ENCODE measurements at places on chromosomes 16 and 17. TPM values are rescaled to one million over a fixed set of nuclear protein-coding genes. Genes with fewer than 3 reads are reported as not detected.

DNA sequence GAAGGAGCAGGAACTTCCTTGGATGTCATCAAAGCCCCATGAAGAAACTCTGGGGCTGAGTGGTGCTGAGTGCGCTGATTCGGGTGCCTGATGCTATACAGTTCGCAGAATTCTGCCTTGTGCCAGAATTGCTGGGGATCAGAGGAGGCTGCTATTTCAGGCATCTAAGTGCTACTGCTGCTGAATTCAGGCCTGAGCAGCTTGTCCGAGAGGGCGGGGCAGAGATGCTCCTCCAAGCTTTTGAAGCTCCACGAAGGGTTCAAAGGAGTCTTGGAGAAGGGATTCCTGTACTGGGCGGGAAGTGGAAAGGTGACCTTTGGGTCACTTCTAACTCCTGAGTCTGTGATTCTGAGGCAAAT lies 227.8 kb downstream of the CCDC182 start:
- H3K27me3 ChIP-seq: no peaks in the 10 kb centered on the region
- no peaks in the 10 kb centered on the region for H3K36me3 ChIP-seq
- no peak for DNase-seq
- peaks cover 10% of the 10 kb centered on the region for H3K4me1 ChIP-seq
- no peak overlapping the region for H3K4me3 ChIP-seq

SHISA6 gene
- not detected for total RNA-seq

- H3K4me1 ChIP-seq: peaks cover 49% of the 10 kb centered on the region
- no peak overlapping the region for H3K27ac ChIP-seq
Observed at GRCh38 chr17:14304773-14305517, 4.1 kb downstream of the HS3ST3B1 start.

SPNS2 gene
- total RNA-seq: 0.38 TPM

DNA sequence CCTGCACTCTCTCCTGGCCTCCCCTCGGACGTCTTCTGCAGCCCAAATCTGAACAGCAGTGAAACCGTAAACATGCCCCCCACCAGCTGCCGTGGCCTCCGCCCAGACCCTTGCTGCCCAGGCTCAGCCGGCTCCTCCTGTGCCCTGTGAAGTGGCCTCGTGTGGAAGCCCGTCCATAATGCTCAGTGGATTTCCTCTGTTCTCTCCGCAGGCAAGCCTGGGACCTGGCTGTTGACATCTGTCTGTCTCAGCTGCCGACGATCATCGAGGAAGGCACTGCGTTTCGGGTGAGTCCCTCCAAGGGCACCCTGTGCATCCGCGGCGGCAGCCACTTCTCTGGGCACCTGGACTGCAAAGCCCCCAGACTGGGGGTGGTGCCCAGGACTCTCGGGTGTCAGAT lies 153.9 kb upstream of the CHMP6 start:
- no peak for DNase-seq
- no peak overlapping the region for H3K27ac ChIP-seq
- H3K36me3 ChIP-seq: peaks cover 10% of the 10 kb centered on the region

IRX3 gene
- not detected for total RNA-seq

DNA sequence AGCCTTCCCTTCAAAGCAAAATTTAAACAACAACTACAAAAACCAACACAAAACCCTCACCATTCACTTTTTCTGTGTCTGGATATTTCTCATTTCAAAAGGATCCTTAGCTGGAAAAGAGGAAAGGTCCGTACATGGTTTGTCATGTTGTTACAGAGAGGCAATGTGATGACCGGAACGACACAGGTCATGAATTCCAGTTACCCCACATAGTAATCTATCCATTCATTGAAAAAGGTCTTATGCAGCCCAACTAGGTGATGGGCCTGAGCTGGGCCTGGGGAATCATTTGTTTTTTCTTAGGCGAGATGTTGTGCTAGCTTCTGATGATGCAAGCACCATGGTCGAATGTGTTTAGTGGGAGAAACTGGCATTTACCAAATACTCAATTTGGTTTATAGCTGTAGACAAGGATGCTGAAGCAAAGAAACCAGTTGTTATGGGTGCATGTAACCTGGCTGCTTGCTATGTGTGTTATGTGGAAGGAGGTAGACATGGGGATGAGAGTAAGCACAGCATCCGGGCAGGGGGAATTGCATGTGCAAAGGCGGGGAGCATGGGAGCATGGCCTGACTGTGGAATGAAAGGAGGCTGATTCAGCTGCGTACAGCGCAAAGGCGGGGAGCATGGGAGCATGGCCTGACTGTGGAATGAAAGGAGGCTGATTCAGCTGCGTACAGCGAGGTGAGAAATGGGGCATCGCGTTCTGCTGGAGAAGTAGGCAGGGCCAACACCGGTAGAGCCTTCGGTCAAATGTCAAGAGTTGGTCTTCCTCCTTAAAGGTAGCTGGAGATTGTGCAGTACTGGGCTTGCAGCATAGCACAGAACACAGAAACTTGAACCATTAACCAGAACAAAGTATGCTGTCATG lies 269.7 kb upstream of the MAF start:
- no peaks in the 10 kb centered on the region for H3K27me3 ChIP-seq
- DNase-seq: no peak
- no peak overlapping the region for H3K27ac ChIP-seq
- H3K4me3 ChIP-seq: no peak overlapping the region
- H3K36me3 ChIP-seq: no peaks in the 10 kb centered on the region
- H3K4me1 ChIP-seq: no peaks in the 10 kb centered on the region

PTGES3L gene
- total RNA-seq: 1.4 TPM

DNA sequence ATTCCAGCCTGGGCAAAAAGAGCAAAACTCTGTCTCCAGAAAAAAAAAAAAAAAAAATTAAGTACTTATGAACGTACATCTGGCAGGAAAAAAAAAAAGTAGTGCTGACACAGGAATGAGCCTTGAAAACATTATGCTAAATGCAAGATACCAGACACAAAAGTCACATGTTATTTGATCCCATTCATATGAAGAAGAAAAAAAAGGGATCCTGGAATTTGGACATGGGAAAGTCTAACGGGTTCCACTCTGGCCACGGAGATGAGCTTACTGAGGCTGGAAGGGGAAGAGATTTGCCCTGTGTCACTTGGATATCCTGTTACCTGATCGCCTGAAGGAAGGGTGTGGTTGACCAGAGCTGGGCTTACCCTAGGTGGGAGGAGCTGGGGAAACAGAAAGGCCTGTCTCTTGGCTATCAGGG lies 251.9 kb downstream of the PARN start:
- no peak overlapping the region for H3K27ac ChIP-seq
- peaks cover 4% of the 10 kb centered on the region for H3K27me3 ChIP-seq
- no peak overlapping the region for H3K4me3 ChIP-seq
- no peaks in the 10 kb centered on the region for H3K36me3 ChIP-seq
- H3K4me1 ChIP-seq: peaks cover 9% of the 10 kb centered on the region

GRCh38 chr17:28956112-28956511 lies 4.8 kb upstream of the PHF12 start:
- H3K27ac ChIP-seq: no peak overlapping the region
- DNase-seq: no peak
- no peaks in the 10 kb centered on the region for H3K36me3 ChIP-seq
- no peaks in the 10 kb centered on the region for H3K27me3 ChIP-seq
- no peaks in the 10 kb centered on the region for H3K4me1 ChIP-seq

DNA sequence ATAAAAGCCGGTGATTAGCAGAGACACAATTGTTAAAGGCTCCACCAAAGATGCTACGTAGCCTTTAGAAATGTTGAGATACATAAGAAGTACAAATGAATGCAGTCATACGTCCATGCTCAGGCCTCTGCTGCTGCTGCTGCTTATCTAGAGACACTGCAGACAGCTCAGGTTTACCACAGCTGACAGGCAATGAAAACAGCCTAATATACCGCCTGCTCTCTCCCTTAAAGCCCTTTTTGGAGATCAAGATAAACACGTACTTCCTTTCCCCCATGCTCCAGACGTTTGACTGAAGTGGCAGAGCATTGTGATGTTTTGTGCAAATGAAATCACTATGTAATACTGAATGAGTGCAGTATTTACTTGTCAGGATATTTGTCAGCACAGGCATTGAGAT lies 185.3 kb downstream of the AATF start:
- no peaks in the 10 kb centered on the region for H3K27me3 ChIP-seq
- peaks cover 17% of the 10 kb centered on the region for H3K36me3 ChIP-seq
- no peak for DNase-seq
- H3K27ac ChIP-seq: no peak overlapping the region

DNA sequence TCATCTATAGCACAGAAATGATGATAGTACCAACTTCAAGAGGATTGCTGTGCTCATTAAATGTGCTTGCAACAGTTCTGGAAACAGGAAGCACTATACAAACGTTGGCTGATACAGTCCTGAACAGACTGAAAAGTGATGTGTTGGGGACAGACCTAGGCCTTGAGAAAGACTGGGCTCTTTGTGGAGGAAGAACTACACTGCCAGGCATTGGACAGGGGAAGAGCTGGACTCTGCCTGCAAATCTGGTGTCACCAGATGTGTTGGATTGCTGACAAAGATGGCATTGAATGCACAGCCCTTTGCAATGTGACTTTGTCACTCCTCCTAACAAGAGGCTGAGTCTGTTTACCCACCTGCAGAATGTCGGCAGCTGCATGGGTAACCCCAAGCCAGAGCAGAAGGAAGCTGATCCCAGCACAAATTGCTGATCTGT lies 12.4 kb upstream of the ST6GALNAC2 start:
- no peaks in the 10 kb centered on the region for H3K36me3 ChIP-seq
- no peaks in the 10 kb centered on the region for H3K4me1 ChIP-seq
- H3K27ac ChIP-seq: no peak overlapping the region
- H3K27me3 ChIP-seq: peaks cover 43% of the 10 kb centered on the region
- no peak for DNase-seq

GRCh38 chr17:43403846-43404245 lies 5.1 kb downstream of the ARL4D start:
- H3K27ac ChIP-seq: no peak overlapping the region
- no peak overlapping the region for H3K4me3 ChIP-seq
- no peak for DNase-seq
- H3K36me3 ChIP-seq: peaks cover 2% of the 10 kb centered on the region
- H3K4me1 ChIP-seq: peaks cover 32% of the 10 kb centered on the region

SLC25A11 gene
- 35.3 TPM for total RNA-seq

TM4SF5 gene
- not detected for total RNA-seq

SHISA9 gene
- 0.02 TPM for total RNA-seq

DNA sequence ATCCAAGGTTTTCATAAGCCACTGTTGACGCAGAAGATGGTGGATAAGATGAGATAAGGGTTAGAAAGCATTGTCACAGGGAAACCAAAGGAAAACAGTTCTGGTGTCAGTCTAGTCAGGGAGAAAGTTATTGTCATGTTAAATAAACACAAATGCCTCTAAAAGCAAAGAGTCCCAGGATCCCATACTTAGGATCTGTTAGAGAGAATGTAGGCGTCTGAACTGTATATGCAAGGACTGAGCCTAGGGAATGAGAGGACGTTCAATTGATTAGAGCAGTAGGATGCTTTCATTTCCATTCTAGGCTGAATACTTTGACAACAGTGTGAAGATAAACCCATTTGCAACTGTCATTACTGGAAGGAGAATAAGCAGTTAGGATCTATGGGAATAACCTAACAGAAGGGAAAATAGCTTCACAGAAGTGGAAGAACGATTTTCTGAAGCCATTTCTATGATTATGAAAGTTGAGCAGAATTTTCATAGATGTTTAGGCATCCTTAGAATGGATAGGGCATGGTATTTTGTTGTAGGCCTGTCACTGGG lies 1149.1 kb upstream of the CDH8 start:
- no peak overlapping the region for H3K4me3 ChIP-seq
- H3K27ac ChIP-seq: no peak overlapping the region
- H3K27me3 ChIP-seq: no peaks in the 10 kb centered on the region
- H3K36me3 ChIP-seq: no peaks in the 10 kb centered on the region
- H3K4me1 ChIP-seq: no peaks in the 10 kb centered on the region

GRCh38 chr16:88478889-88479792 lies 26.1 kb downstream of the ZFPM1 start:
- peaks cover 60% of the 10 kb centered on the region for H3K4me1 ChIP-seq
- no peaks in the 10 kb centered on the region for H3K27me3 ChIP-seq
- peaks cover 5% of the 10 kb centered on the region for H3K36me3 ChIP-seq

GRCh38 chr16:83136419-83136818 lies 509.6 kb downstream of the CDH13 start:
- no peaks in the 10 kb centered on the region for H3K36me3 ChIP-seq
- DNase-seq: no peak
- no peak overlapping the region for H3K27ac ChIP-seq

DNA sequence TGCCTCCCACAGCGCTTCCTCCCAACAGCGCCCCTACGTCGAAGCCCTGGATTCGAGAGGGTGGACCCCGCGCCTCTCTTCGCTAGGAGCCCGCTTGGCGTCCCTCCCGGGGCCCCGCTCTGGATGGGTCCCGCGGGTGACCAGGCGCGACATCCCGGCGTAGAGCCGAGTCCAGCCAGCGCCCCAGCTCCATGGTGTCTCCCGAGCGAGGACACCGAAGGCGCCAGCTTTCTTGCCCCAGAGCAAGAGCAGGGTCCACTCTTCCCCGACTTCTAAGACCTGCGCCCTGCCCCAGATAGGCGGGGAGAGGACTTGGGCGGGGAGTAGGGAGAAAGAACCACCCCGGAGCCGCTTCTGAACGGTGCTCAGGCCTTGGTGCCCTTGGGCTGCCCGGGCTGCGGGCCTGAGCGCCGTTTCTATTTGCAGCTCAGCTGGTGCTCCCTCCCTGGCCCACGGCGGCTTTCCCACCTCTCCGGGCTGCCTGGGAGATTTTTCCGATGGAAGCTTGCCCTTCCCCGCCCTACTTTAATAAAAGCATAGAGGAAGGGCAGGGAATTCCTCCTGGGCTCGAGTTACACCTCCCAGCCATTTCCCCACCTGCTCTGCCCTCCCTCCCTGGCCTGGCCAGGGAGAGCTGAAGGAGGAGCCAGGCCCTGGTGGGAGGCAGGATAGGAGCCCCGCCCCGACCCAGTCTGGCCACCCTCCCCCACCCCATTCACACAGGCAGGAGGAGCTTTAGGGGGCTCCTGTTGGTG lies 1.8 kb downstream of the MMP15 start:
- no peaks in the 10 kb centered on the region for H3K36me3 ChIP-seq
- DNase-seq: no peak
- H3K4me3 ChIP-seq: no peak overlapping the region
- peaks cover 26% of the 10 kb centered on the region for H3K27me3 ChIP-seq

GRCh38 chr16:86044241-86044671 lies 145.3 kb downstream of the IRF8 start:
- H3K4me3 ChIP-seq: no peak overlapping the region
- H3K4me1 ChIP-seq: peaks cover 8% of the 10 kb centered on the region
- no peak overlapping the region for H3K27ac ChIP-seq
- H3K27me3 ChIP-seq: peaks cover 36% of the 10 kb centered on the region
- H3K36me3 ChIP-seq: no peaks in the 10 kb centered on the region
- peak; percentile 30 for DNase-seq

GRCh38 chr17:49567871-49568694 lies 7.6 kb upstream of the NXPH3 start:
- peak; percentile 89 for DNase-seq
- H3K27me3 ChIP-seq: peaks cover 29% of the 10 kb centered on the region
- H3K4me1 ChIP-seq: peaks cover 9% of the 10 kb centered on the region
- H3K27ac ChIP-seq: no peak overlapping the region
- no peaks in the 10 kb centered on the region for H3K36me3 ChIP-seq
- peak overlapping the region; percentile 67 for H3K4me3 ChIP-seq

CRHR1 gene
- total RNA-seq: not detected

CACNA1G gene
- total RNA-seq: 0.07 TPM

- H3K27me3 ChIP-seq: no peaks in the 10 kb centered on the region
- peaks cover 12% of the 10 kb centered on the region for H3K4me1 ChIP-seq
- no peak overlapping the region for H3K27ac ChIP-seq
- H3K36me3 ChIP-seq: no peaks in the 10 kb centered on the region
Observed at GRCh38 chr16:69479775-69480174, 55.4 kb downstream of the CYB5B start.

MYO1C gene
- total RNA-seq: 189 TPM

All from activated B cell treated with CpG ODN at 0.5 μM for 24 hours (primary cell).